ENCODE measurements at places on chromosomes 1 and 21. TPM values are rescaled to one million over a fixed set of nuclear protein-coding genes. Genes with fewer than 3 reads are reported as not detected.

LSM10 gene
- 49.1 TPM for total RNA-seq

AVPR1B gene
- total RNA-seq, result 0.46 TPM

THBS3 gene
- total RNA-seq, result 4.0 TPM

C1QTNF12 gene
- 8.5 TPM for total RNA-seq

WLS gene
- 4.5 TPM for total RNA-seq

LCE3D gene
- total RNA-seq, result not detected

EVA1B gene
- total RNA-seq, result 41.5 TPM

AK5 gene
- total RNA-seq, result 2.7 TPM

TPR gene
- total RNA-seq, result 120 TPM

SELE gene
- not detected for total RNA-seq

FABP3 gene
- total RNA-seq, result 18.0 TPM

DHCR24 gene
- 336 TPM for total RNA-seq

LELP1 gene
- total RNA-seq, result not detected

MPZ gene
- total RNA-seq, result 3.2 TPM

LORICRIN gene
- not detected for total RNA-seq

ABCA4 gene
- total RNA-seq, result 0.16 TPM

TMPRSS3 gene
- total RNA-seq, result 0.25 TPM

LCE2A gene
- not detected for total RNA-seq

FCRL5 gene
- 0.70 TPM for total RNA-seq

REN gene
- total RNA-seq, result not detected

SARS1 gene
- 149 TPM for total RNA-seq

S100A5 gene
- total RNA-seq, result not detected

CFHR4 gene
- 0.42 TPM for total RNA-seq

SPRR2E gene
- total RNA-seq, result not detected

RBBP5 gene
- 20.1 TPM for total RNA-seq

Measured in WTC11 (cell line).